ENCODE measurements at places on chromosomes 4 and X. TPM values are rescaled to one million over a fixed set of nuclear protein-coding genes. Genes with fewer than 3 reads are reported as not detected.

NR3C2 gene
- 3.0 TPM for total RNA-seq

AFF1 gene
- total RNA-seq = 85.5 TPM

KIAA1210 gene
- total RNA-seq = not detected

CENPVL2 gene
- total RNA-seq = 2.9 TPM

MAGED4 gene
- 62.3 TPM for total RNA-seq

RAI2 gene
- 2.0 TPM for total RNA-seq

PRRG3 gene
- total RNA-seq = 5.4 TPM

SOX3 gene
- 38.9 TPM for total RNA-seq

NAP1L5 gene
- 2.4 TPM for total RNA-seq

SPANXC gene
- not detected for total RNA-seq

FGF5 gene
- not detected for total RNA-seq

All from H1 (cell line).